ENCODE measurements at places on chromosomes 16 and 17.
A peak's percentile ranks its signal among the peaks of the same experiment; 100 is the strongest.

- no peak for DNase-seq
Observed at GRCh38 chr16:28183484-28183883, 28.3 kb downstream of the XPO6 start.

GRCh38 chr16:72560617-72561016 is 388.7 kb upstream of the PMFBP1 start:
- DNase-seq = no peak

GRCh38 chr17:42980766-42981397 is 517 bp downstream of the RUNDC1 start:
- DNase-seq = peak; percentile 54

GRCh38 chr17:17675925-17676534 is 5.2 kb upstream of the RAI1 start:
- peak; percentile 25 for DNase-seq

DNA sequence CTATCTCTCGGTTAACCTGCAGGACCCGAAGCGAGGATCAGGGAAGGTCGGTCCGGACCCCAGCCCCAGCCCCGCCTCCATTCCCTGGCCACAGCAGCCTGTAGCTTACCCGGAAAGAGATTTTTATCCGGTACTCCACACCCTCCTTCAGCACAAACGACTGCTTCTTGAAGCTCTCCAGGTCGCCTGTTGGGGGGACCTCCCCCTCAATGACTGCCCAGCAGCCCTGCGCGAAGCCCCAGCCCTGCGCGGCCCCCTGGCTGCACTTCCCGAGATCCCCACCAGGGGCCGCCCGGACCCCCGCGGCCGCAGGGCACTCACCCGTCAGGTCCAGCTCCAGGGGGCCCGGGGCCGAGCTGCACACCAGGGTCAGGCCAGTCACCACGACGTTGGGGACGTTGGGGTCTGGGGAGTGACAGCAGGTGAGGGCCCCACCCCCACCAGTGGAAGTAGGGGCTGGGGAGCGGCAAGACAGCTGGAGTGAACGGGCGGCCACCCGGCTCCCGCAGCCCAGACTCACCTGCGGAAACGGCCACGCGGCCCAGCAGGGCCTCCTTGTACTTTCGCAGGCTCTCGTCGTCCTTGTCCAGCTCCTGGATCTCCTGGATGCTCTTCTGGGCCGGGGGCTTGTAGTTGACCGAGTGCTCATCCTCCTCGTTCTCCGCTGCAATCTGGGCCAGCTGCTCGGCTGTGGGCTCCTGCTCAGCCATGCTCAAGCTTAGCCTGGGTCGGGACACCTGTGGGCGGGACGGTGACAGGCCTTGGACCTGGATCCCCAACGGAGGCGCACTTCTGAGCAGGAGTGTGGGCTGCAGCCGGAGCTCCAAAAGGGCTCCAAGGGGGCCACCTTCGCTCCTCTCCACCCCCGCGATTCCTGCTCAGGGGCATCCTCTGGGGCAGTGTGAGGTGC is 1.7 kb downstream of the ARHGDIA start:
- DNase-seq = peak; percentile 26

DNA sequence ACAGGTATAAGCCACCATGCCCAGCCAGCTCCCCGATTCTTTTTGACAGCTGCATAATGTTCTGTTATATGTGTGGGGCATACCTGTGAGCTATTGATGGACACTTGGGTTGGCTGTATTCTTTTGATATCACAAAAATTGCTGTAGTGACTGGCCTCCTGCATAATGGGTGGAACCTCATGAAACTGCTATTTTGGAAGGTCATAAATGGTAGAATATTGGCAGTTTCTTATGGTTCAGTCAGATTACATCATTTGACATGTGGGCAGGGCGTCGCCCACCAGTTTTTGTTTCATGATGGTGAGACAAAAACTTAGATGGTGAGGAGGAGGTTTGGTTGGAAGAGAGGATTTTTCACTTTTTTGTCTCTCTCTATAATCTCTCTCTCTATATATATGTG is 26.7 kb upstream of the POLR3E start:
- DNase-seq = no peak
